Renal cortical epithelial cell (primary cell): ENCODE measurements at places on chromosomes 12 and 14.

- peak; percentile 37 for DNase-seq
Observed at GRCh38 chr12:29226616-29227015, 77.5 kb downstream of the FAR2 start.

GRCh38 chr12:92719674-92720073, 16.9 kb downstream of the PLEKHG7 start:
- DNase-seq = no peak

DNA sequence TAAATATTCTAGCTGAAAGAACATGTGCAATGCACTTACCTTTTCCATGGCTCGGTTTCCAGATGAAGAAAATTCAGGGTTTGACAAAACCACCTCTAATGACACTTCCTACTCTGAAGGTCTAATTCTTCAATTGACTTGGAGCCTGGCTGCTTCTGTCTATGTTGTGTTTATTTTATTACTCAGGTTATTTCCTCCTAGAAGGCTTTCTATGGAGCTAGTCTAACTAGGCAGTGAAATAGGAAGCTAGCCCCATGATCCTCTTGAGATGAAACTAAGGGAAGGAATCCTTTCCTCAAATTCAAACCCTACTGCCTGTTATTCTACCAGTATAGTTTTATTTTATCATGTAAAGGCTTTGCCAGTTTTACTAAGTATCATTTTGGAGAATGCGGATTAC, 20.9 kb upstream of the IFNG-AS1 start:
- DNase-seq = peak; percentile 11

DNA sequence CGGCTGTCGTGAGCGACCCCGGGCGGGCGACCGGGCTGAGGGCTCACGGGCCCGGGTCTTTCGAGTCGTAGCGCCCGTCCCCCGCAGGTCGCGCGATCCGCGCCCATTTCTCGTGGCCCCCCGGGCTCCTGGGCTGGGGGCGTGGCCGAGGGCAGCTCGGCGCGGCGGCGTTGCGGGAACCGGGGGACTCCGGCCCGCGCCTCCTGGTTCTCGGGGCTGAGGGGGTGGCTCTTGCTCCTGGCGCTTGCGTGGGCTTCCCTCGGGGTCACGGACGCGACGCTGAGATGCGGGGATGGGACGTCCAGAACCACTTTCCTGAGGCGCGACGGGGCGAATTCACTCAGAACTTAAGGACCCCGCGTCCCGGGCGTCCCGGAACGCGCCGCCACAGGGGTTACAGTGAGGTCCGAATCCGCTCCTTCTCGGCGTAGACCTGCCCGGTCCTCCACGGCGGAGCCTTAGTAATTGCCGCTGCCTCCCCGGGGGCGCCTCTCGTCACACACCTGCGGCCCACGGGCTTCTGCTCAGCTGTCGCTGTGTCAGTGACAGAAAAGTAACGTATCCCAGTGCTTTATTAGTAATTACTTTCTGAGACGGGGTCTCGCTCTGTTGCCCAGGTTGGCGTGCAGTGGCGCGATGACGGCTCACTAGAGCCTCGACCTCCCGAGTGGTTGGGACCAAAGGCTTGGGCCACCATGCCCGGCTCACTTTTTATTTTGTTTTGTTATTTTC, 606 bp downstream of the EP400 start:
- no peak for DNase-seq

DNA sequence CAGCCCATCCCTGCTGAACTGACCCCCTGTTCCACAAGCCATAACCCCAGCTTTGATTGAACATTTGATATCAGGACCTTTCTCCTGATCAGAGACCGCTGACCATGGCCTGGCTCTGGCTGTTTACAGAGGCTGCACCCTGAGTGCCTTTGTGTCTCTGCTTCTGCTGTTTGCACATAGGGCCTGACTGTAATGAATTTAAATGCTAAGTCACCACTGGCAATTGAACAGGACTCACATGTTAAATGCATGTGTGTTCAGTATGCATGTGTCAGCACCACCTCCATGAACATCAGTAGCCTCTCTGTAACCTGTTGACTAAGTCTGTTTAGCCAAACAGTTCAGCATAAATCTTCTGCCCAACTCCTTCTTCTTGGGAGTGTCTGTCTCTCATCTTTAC, 690.3 kb downstream of the TMEM121 start:
- DNase-seq = no peak

GRCh38 chr12:94297876-94298505, 149.6 kb downstream of the PLXNC1 start:
- DNase-seq = no peak

DNA sequence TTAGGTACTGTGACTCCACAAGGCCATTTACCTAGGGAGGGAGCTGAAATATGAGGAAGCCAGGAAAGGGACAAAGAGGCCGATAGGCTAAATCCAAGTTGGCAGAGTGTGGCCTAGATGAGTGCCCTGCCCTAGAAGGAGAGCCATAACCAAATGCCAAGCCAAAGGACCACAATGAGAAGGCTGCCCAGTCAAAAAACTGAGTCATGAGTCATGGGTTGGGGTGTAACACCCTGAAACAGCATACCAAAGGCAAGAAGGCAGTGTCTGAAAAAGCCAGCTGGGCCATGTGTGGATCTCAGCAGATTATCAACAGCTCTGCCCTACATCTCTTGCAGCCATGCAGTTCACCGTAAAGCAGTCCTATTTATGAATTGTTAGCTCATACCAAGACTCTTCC, 171.7 kb downstream of the PHLDA1 start:
- no peak for DNase-seq

GRCh38 chr12:97016163-97016562, 109.1 kb downstream of the NEDD1 start:
- no peak for DNase-seq

GRCh38 chr12:124940393-124941169, 26.1 kb upstream of the UBC start:
- DNase-seq = peak; percentile 84

- DNase-seq = no peak
Observed at GRCh38 chr14:50659327-50659974, 8.7 kb downstream of the SAV1 start.

DNA sequence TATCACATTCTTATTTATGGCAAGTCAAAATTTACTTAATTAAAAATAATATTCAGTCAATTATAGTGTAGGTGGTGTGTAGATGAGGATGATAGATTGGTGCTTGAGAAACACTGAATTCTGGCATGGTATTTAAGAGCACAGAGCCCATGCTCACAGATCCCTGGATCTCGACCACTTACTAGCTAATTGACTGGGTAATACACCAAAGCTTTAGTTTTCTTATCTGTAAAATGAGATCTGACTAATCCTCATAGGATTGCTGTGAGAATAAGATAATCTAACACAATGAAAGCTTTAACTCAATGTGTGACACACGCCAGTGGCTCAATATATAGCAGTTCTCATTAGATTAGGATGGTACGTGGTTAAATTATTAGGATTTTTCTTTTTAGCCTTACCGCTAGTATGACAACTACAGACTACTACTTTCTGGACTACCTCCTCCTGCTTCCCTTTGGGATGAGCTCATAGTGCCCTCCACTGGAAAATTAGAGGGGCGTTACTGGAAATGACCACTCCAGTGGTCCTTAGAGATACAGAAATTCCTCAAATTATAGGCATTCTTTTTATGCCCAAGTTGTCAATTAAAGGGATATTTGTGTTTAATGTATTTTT, 482.8 kb upstream of the TBX3 start:
- peak; percentile 2 for DNase-seq

- peak; percentile 33 for DNase-seq
Observed at GRCh38 chr12:102478405-102479098, 1.8 kb downstream of the IGF1 start.
